Sigmoid colon (tissue), 7 donors: ENCODE measurements at places on chromosomes 7 and 10. TPM values are rescaled to one million over a fixed set of nuclear protein-coding genes. Genes with fewer than 3 reads are reported as not detected.

Gene PAPOLB
- 1.1 TPM for total RNA-seq

Gene CCDC172
- total RNA-seq = not detected

Gene CYP3A4
- total RNA-seq = not detected

Gene TMEM248
- total RNA-seq = 93.8 TPM

DNA sequence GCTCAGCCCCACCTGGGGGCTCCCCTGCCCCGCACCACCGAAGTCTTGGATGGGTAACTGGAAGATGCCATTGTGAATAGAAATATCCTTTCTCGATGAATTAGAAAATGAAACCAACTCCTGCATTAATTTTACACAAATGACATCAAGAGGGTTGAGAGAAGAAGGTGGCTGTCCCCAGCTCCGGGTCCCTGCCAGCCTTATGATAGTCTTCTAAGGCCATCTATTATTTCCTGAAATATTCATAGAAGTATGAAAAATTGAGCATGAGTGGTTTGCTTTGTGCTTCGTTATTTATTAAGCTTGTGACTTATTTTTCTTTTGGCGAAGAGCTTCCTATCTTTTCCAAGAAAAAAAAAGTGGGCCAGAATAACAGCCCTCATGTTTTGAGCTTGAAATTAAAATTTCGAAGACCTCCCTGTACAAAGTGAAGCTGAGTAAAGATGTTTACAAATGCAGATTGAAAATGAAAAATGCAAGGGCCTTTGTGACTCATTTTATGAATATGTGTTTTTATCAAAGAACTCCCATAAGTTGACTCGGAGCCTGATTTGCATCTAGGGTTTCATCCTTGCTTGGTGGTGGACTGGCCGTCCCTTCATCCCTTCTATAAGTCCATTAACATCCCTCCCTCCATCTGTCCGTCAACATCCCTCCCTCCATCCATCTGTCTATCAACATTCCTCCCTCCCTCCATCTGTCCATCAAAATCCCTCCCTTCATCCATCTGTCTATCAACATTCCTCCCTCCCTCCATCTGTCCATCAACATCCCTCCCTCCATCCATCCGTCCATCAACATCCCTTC, 20.5 kb upstream of the CFAP46 start:
- no peak for DNase-seq
- peaks cover 11% of the 10 kb centered on the region for H3K4me1 ChIP-seq
- H3K27me3 ChIP-seq = peaks cover 5% of the 10 kb centered on the region

DNA sequence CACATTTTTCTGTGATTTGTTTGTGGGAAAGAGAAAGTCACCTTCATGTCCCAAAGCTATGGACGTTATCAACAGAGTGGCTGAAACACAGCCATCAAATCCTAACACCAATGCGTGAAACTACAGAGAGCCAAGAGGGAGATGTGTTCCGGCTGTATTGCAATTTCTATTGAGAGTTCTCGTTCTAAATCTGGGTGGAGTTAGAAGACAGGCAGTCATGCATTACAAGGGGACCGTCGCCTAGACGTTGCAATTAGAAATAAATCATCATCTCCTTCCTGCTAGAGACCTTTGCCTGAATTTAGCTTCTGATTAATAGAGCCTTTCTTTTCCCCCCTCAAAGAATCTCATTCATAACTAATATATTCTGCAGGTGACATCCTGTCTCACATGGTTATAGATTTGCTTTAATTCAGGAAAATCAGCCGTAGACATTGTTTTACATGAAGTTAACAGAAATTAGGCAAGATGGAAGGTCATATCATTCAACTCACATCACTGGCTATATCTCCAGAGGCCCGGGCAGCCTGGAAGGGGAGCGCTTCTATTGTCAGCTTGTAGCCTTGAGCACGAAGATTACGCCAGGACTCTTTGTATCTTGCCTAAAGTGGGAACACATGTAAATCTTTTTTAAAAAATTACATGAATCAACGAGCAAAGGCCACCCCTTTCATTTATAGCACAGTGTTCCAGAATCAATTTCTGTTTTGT, 52.6 kb downstream of the HABP2 start:
- no peaks in the 10 kb centered on the region for H3K36me3 ChIP-seq
- no peak for DNase-seq
- no peaks in the 10 kb centered on the region for H3K4me1 ChIP-seq
- no peak overlapping the region for H3K27ac ChIP-seq

GRCh38 chr10:48487244-48487643, 117.6 kb downstream of the ARHGAP22 start:
- H3K27ac ChIP-seq = no peak overlapping the region
- H3K4me1 ChIP-seq = no peaks in the 10 kb centered on the region
- H3K27me3 ChIP-seq = no peaks in the 10 kb centered on the region
- H3K4me3 ChIP-seq = no peak overlapping the region
- no peak for DNase-seq

- no peak overlapping the region for H3K4me3 ChIP-seq
- DNase-seq = no peak
- H3K4me1 ChIP-seq = no peaks in the 10 kb centered on the region
- H3K27ac ChIP-seq = no peak overlapping the region
- no peaks in the 10 kb centered on the region for H3K36me3 ChIP-seq
- peaks cover 93% of the 10 kb centered on the region for H3K27me3 ChIP-seq
Measured at GRCh38 chr7:157011333-157012112, 1.1 kb upstream of the MNX1 start.

DNA sequence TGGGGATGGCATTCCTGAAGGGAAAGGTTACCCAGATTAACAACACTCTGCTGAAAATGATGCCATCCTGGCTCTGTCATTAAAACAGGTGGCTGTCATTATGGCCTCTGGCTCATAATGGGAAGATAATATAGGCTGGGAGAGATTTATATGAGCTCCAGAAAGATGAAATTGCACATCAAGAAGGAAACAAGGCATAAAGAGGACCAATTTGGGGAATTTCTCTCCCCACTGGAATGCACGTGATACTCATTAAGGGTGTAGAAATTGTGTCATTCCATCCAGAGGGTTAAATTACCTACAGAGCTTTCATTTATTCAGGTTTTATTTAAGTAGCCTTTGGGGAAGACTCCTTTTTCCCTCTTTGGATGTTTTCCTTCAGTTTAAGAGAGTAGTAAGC, 71.6 kb upstream of the CELF2 start:
- H3K4me3 ChIP-seq = no peak overlapping the region
- no peaks in the 10 kb centered on the region for H3K36me3 ChIP-seq
- no peaks in the 10 kb centered on the region for H3K4me1 ChIP-seq
- DNase-seq = no peak
- H3K27me3 ChIP-seq = no peaks in the 10 kb centered on the region
- no peak overlapping the region for H3K27ac ChIP-seq

DNA sequence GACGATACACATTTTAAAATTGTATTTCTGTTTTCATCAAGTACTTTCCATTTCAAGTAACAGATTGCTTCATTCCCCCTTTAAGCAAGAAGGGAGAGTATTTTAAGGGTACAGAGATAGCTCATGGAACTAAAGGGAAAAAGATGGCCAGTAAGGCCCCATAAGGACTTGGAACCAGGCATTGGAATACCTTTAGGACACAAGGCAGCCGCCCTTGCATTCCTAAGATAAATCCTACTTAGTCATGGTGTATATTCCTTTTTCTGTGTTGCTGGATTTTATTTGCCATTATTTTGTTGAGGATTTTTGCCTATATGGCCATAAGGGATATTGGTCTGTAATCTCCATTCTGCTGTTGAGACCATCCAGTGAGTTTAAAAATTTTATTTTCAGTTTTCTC, 49.2 kb downstream of the BTRC start:
- H3K36me3 ChIP-seq = no peaks in the 10 kb centered on the region
- H3K4me3 ChIP-seq = no peak overlapping the region
- no peaks in the 10 kb centered on the region for H3K27me3 ChIP-seq
- no peak for DNase-seq
- peaks cover 6% of the 10 kb centered on the region for H3K4me1 ChIP-seq
